ENCODE measurements at places on chromosomes 5 and 9.

DNA sequence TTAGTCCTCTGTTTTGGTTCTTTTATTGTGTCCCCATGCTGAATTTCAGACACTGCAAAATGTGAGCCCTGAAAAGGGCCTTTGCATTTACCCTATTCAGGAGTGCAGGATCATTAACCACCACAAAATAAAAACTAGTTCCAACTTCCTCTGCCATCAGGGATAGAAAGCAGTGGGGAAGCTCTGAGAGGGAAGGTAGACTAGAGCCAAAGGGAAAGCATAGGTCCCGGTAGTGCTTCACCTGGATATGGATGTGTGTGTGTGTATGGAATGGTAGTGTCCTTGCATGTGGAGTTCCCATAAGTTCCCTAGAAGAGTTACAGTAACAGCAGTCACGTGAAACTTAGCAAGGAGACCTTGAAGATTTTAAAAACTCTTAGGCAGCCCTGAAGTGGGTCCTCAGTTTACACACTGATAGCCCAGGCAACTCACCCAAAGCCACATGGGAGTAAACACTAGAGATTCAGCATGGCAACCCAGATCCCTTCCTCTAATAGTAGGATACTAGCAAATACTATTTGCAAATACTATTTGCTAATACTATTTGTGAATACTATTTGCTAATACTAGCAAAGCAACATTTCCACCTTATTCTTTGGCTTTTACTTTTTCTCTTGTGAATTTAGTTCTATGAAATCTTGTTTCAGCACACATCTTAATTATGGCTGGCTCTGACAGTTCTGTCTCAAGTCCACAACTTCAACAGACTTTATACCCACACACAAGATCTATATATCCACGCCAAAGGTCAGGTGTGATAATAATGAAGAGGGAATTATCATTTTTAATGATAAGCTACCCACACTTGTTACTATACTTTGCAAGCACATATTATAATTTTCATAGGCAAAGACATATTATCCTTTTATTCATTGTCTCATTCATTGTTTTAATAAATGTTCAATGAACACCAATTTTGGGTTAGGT lies 70.4 kb upstream of the IFNE start:
- peaks cover 18% of the 10 kb centered on the region for H3K4me1 ChIP-seq
- H3K27me3 ChIP-seq, result no peaks in the 10 kb centered on the region
- H3K36me3 ChIP-seq, result no peaks in the 10 kb centered on the region

GRCh38 chr5:20985754-20986153 lies 997.8 kb upstream of the CDH18 start:
- no peaks in the 10 kb centered on the region for H3K4me1 ChIP-seq
- H3K36me3 ChIP-seq, result no peaks in the 10 kb centered on the region
- H3K27ac ChIP-seq, result no peak overlapping the region
- no peak for DNase-seq

GRCh38 chr5:29276371-29276770 lies 1917.1 kb upstream of the CDH6 start:
- H3K4me3 ChIP-seq, result no peak overlapping the region
- no peaks in the 10 kb centered on the region for H3K27me3 ChIP-seq
- no peaks in the 10 kb centered on the region for H3K4me1 ChIP-seq
- DNase-seq, result no peak
- no peak overlapping the region for H3K27ac ChIP-seq

GRCh38 chr5:172109749-172110148 lies 78.3 kb downstream of the STK10 start:
- no peaks in the 10 kb centered on the region for H3K27me3 ChIP-seq
- H3K4me1 ChIP-seq, result peaks cover 43% of the 10 kb centered on the region
- no peaks in the 10 kb centered on the region for H3K36me3 ChIP-seq
- no peak for DNase-seq

DNA sequence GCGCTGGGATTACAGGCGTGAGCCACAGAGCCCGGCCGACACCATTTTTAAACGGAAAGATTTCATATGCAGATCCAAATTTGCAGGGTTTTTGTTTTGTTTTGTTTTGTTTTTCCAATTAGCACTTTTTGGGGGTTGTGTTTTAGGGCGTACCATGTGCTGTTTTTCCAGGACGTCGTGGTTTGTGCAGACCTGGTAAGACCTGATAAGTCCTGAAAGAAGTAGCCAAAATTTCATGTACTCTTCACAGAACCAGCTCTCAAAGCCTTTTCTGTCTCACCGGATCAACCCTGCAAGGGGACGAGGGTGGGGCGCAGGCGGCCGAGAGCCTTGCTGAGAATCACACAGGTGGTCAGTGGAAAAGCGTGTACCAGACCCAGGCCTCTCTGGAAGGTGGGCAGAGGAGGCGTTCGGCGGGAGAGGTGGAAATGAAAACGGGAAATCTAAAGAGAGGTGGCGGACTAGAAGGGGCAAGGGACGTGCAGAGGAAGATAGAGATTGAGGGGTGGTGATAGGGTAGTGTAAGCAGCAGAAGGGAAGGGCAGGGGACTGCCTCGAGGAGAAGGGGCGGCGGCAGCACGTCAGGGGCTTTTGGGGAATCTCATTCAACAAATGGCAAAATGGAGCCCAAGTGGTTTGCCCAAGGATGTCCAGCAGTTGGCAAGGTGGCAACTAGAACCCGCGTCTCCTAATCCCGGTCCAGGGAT lies 1.1 kb upstream of the FAF2 start:
- no peaks in the 10 kb centered on the region for H3K27me3 ChIP-seq
- no peaks in the 10 kb centered on the region for H3K36me3 ChIP-seq
- peak overlapping the region; percentile 76 for H3K4me3 ChIP-seq

DNA sequence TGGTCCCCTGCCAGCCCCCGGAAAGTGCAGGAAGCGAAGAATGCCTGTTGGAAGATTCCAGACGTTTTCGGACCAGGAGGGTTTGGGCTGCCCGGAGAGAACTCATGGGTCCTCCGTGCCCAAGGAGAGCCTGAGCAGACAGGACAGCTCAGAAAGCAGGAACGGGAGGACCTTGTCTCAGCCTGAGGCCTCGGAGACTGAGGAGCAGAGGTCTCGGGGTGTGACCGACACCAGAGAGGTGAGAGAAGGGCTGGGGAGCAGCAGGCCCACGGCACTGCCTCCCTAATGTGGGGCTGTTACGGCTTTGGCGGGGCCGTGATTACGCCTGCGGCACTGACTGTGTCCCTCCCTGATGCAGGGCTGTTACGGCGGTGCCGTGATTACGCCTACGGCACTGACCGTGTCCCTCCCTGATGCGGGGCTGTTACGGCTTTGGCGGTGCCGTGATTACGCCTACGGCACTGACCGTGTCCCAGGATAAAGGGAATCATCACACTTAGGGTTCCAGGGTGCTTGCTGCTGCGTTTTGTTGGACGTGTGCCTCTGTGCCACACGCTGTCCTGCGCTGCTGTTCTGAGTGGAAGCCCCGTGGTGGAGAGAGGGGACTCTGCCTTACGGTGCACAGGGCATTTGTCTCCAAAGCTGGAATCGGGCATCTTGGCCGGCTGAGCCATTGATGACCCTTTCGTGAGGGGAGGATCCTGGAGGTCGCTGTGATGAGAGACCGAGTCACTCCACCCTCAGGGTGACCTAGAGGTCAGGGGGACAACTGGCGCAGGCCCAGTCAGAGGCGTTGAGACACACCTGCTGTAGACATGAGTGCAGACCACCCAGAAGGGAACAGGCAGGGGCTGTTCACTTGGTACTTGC lies 25.7 kb downstream of the CEP72 start:
- no peak for DNase-seq
- no peak overlapping the region for H3K4me3 ChIP-seq
- H3K27ac ChIP-seq, result no peak overlapping the region
- no peaks in the 10 kb centered on the region for H3K4me1 ChIP-seq

DNA sequence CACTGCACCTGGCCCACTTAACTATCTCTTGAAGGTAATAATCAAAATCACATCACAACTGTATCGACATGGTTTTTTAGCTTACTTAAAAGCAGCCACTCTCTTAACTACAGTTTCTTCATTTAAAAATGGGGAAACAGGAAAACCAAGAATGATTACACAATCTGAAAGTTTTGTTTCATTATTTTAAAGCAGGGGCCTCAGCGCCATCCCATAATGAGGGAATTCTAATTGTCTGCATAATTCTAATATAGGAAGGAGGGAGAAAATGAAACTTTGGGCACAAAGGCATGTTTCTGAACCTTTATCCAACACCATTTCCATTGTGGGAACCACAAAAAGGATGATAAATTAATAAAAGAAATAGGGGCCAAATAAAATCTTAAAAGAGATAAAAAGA lies 7.6 kb downstream of the HACD4 start:
- peaks cover 6% of the 10 kb centered on the region for H3K36me3 ChIP-seq
- no peak for DNase-seq
- H3K27ac ChIP-seq, result no peak overlapping the region
- H3K27me3 ChIP-seq, result no peaks in the 10 kb centered on the region
- no peaks in the 10 kb centered on the region for H3K4me1 ChIP-seq
- no peak overlapping the region for H3K4me3 ChIP-seq

DNA sequence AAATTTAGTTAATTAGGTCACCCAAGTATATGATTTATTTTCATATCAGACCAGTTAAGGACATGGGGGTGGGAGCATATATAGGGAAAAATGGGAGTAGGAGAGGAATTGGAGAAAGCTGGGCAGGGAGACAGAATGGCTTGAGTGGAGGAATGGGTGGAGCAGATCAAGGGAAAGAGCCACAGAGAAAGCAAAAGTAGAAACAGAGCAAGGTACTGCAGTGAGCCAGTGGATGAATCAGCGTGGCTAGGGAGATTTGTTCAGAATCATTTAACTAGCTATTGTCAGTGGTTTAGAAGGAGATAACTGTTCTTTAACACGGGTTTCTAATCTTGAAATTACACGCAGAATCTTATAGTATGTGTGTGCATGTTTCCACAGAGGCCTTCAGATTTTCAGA lies 37.4 kb downstream of the SNX24 start:
- no peaks in the 10 kb centered on the region for H3K4me1 ChIP-seq
- no peaks in the 10 kb centered on the region for H3K36me3 ChIP-seq
- no peak overlapping the region for H3K27ac ChIP-seq

- H3K27me3 ChIP-seq, result no peaks in the 10 kb centered on the region
- H3K4me1 ChIP-seq, result peaks cover 4% of the 10 kb centered on the region
- no peak overlapping the region for H3K27ac ChIP-seq
- no peak overlapping the region for H3K4me3 ChIP-seq
- H3K36me3 ChIP-seq, result no peaks in the 10 kb centered on the region
- no peak for DNase-seq
Measured at GRCh38 chr5:146560205-146560812, 44.3 kb upstream of the GPR151 start.

DNA sequence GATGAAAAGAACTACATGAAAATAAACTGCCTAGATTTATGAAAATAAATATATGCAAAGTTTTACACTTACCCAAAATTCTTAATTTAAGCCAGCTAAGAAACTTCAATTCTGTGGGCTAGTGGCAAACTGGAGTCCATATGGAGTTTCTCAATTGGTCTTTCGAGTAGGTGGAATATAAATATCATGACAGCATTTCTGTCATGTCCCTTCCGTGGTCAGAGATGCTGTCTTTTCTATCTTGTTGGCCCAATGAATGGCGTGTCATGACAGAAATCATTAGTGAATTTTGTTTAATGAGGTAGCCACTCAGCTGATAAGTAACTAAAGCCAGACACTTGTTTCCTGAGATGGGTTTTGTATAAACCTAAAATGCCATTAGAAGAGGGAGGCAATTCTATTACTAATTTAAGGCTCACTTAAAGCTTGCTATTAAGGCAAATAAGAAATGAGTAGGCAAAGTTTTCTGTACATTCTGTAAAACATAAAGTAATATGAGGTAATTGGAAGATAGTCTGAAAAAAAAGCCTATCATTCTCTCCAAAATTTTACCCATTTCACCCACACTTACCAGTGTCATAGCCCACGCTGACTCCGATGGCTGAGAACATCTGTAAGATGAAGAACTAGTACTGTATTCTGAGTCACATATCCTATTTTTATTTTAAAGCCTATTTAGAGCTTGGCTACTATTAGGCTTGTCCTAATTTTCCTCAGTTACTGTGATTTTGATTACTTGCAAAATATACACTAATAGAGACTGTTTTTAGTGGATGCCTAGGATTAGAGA lies 419.3 kb upstream of the MEF2C start:
- H3K4me3 ChIP-seq, result no peak overlapping the region
- no peaks in the 10 kb centered on the region for H3K4me1 ChIP-seq
- no peaks in the 10 kb centered on the region for H3K36me3 ChIP-seq
- no peak overlapping the region for H3K27ac ChIP-seq

- H3K4me3 ChIP-seq, result no peak overlapping the region
- H3K4me1 ChIP-seq, result no peaks in the 10 kb centered on the region
- DNase-seq, result no peak
- no peaks in the 10 kb centered on the region for H3K27me3 ChIP-seq
Measured at GRCh38 chr5:106595864-106596263, 1074.9 kb downstream of the EFNA5 start.

GRCh38 chr9:117616431-117616831 lies 87.8 kb upstream of the TLR4 start:
- no peak for DNase-seq
- H3K36me3 ChIP-seq, result no peaks in the 10 kb centered on the region
- H3K4me3 ChIP-seq, result no peak overlapping the region
- no peak overlapping the region for H3K27ac ChIP-seq
- H3K27me3 ChIP-seq, result no peaks in the 10 kb centered on the region
- H3K4me1 ChIP-seq, result no peaks in the 10 kb centered on the region
